Urinary bladder (tissue), 4 donors: ENCODE measurements at places on chromosomes 7 and 10.

DNA sequence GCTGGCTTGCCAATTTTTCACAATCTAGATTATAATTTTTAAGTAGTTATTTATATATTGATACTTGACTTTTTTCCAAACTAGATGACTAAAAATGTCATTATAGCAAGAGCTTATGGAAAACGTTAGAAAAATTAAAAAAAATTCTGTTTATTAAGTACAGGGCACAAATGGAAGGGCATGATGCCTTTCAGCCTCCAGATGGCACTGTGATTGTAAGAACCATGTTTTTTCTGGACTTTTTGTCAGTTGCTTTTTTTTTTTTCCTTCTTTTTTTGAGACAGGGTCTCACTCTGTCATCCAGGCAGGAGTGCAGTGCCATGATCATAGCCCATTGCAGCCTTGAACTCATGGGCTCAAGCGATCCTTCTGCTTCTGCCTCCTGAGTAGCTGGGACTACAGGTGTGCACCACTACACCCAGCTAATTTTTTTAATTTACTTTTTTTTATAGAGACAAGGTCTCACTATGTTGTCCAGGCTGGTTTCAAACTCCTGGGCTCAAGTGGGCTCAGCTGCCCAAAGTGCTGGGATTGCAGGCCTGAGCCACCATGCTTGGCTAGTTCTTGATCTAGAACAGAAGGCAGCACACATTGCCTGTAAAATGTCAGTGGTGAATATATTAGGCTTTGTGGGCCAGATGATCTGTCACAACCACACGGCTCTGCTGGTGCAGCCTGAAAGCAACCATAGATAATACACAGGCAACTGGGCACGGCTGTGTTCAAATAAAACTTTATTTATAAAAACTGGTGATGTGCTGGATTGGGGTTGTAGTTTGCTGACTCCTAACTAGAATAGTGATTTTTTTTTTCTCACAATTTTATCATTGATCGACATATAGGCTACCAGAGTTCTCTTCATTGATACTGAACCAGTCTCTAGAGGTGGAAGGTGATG, 27.4 kb downstream of the UCMA start:
- no peak for DNase-seq

- no peak for DNase-seq
Observed at GRCh38 chr7:29853789-29854188, 47.5 kb downstream of the WIPF3 start.

GRCh38 chr10:117619223-117619622, 76.7 kb downstream of the EMX2 start:
- DNase-seq: no peak

DNA sequence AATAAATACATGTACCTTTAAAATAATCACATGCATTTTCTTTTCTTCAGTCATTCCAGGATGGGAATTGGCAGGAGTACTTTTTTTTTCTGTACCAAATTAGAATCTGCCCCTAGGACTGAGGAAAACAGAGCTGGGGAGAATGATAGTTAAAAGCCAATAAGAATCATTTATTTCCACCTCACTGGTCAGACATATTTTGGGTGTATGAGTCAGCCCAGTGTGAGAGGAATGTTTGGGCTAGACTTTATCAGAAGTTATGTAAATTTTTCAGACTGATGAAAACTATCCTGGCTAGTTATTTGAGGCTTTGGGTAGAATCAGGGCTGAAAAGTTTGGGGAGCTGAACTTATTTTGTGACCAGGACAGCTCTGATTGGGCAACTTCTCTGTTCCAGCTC, 303.1 kb upstream of the NPSR1 start:
- no peak for DNase-seq

DNA sequence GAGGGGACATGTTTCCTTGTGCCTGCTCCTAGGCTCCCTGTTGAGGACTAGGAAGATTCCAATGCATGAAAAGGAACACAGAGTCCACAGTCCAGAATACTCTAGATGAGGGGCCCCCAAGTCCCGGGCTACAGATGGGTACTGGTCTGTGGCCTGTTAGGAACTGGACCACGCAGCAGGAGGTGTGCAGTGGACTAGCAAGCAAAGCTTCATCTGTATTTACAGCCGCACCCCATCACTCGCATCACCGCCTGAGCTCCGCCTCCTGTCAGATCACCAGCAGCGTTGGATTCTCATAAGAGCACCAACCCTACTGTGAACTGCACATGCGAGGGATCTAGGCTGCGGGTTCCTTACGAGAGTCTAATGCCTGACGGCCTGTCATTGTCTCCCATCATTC, 233.0 kb upstream of the MKLN1 start:
- no peak for DNase-seq

- DNase-seq: no peak
Observed at GRCh38 chr7:101625031-101625791, 3.9 kb downstream of the MYL10 start.

DNA sequence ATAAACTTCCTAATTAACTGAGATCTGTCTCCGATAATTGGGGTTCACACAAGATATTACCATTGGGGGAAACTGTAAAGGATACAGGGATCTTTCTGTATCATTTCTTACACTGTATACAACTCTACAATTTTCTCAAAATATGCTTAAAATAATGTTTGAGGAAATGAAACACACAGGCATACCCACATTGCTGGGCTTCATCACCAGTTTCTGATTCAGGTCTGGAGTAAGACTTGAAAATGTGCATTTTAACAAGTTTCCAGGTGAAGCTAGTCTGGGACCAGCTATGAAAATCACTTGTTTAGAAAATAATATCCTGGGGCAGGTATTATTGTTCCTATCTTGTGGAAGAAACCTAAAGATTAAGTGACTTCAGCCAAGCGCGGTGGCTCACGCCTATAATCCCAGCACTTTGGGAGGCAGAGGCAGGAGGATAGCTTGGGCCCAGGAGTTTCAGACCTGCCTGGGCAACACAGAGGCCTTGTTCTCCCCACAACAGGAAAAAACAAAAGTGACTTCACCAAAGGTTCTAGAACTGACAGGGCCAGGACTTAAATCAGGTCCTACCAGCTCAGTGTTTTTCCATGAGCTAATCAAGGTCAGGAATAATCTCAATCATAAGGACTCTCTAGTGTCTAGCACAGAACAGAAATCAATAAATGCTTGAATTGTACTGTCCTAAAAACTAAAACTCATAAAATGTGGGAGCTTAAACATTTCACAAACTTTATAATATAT, 12.6 kb downstream of the TOMM7 start:
- DNase-seq: no peak

- DNase-seq: no peak
Observed at GRCh38 chr10:62463364-62463763, 89.2 kb downstream of the ZNF365 start.

DNA sequence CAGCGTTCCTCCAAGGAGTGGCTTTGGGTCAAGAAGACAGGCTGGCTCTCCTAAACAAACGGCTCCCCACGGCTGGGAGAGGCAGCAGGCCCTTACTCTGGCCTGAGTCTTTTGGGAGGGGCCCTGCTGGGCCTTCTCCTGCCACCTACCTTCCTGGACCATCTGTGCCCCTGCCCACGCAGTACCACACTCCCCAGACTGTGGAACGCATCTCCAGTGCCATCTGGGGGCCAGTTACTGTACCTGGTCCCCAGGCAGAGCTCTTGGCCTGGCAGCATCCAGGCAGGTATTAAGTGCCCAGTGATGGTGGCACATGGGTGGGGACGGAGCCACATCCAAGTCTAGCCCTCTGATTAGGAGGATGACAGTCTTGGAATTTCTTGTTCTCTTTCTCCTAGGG, 14.4 kb downstream of the ALKBH4 start:
- DNase-seq: no peak

GRCh38 chr10:49457686-49458085, 61.8 kb upstream of the DRGX start:
- DNase-seq: no peak

GRCh38 chr7:101377189-101377736, 14.6 kb downstream of the COL26A1 start:
- DNase-seq: no peak

DNA sequence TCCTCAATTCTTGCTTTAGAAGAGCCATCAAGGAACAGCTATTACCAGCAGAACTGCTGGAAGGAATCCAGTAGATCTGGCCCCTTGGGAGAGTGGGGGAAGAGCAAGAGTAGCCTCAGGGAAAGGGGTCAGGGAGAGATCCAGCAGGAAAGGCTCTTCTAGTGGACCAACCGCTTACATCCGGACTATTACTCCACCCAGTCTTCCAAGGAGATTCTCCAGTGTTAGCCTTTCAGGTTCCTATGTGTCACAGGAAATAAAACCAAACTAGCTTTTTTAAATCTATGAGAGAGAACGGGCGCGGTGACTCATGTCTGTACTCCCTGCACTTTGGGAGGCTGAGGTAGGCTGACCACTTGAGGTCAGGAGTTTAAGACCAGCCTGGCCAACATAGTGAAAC, 34.3 kb downstream of the TET1 start:
- DNase-seq: no peak

- DNase-seq: no peak
Observed at GRCh38 chr7:144397086-144397485, 6.4 kb downstream of the NOBOX start.

- DNase-seq: peak; percentile 14
Observed at GRCh38 chr10:131312478-131312836, 936 bp upstream of the TCERG1L start.

- no peak for DNase-seq
Observed at GRCh38 chr7:85464042-85464651, 277.3 kb upstream of the SEMA3D start.

DNA sequence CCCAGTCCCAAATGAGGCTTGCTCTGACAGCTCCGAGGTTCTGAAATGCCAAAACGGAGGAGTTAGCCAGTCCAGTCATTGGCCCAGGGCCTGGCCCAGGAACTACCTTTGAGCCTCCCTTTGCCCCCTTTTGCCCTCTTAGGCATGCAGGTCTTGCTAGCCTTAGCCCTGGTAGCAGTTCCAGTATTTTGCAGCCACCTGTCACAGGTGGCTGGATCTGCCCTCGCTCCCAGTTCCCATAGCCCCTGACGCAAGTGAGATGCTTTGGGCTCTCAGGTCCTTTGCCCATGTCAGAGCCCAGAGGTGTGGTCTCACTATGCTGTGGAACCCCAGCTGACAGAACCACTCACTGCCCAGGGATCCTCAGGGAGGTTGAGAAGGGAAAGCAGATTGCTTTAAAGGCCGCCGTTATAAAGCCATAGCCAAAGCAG, 42.0 kb downstream of the GPRIN2 start:
- no peak for DNase-seq

- no peak for DNase-seq
Observed at GRCh38 chr7:42090056-42090455, 147.0 kb downstream of the GLI3 start.

GRCh38 chr10:80468806-80469421, 14.8 kb downstream of the TSPAN14 start:
- DNase-seq: no peak

- no peak for DNase-seq
Observed at GRCh38 chr7:2651336-2651735, 19.6 kb downstream of the TTYH3 start.

DNA sequence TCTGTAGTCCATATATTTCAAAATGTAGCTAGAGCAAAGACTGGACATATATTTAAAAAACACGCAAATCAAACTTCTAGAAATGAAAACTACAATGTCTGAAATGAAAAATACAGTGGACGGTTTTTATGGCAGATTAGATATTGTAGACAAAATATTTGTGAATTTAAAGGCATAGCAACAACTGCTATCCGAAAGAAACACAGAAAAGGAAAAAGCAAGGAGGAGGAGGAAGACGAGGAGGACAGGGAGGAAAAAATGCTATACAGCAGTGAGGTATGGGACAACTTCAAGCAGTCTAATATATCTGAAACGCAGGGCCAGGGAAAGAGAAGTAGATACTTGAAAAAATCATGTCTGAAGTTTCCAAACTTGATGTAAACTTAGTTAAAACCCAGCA, 13.3 kb downstream of the WASL start:
- no peak for DNase-seq

DNA sequence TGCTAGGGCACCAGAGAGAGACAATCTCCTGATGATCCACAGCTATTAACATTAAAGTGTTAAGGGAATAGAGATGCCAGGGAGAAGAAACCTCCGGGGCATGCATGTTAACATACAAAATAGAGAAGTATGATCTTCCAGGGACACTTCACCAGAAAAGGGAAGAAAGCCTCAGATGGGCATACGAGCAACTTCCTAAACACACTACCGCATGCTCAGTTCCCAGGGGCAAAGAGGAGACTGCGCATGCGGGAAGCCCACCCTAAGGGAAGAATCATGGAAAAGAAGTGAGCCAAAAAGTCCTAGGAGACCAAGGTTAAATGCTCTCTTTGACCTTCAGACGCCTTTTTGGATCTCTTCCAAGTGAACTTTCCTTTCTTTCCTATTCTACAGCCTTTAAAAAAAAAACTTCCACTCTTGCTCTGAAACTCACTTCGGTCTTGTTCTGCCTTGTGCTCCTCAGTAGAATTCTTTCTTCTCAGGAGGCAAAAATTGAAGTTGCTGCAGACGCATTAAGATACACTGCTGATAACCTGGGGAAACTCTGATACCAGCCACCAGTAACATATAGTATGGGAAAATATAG, 1211.3 kb downstream of the REEP3 start:
- no peak for DNase-seq

DNA sequence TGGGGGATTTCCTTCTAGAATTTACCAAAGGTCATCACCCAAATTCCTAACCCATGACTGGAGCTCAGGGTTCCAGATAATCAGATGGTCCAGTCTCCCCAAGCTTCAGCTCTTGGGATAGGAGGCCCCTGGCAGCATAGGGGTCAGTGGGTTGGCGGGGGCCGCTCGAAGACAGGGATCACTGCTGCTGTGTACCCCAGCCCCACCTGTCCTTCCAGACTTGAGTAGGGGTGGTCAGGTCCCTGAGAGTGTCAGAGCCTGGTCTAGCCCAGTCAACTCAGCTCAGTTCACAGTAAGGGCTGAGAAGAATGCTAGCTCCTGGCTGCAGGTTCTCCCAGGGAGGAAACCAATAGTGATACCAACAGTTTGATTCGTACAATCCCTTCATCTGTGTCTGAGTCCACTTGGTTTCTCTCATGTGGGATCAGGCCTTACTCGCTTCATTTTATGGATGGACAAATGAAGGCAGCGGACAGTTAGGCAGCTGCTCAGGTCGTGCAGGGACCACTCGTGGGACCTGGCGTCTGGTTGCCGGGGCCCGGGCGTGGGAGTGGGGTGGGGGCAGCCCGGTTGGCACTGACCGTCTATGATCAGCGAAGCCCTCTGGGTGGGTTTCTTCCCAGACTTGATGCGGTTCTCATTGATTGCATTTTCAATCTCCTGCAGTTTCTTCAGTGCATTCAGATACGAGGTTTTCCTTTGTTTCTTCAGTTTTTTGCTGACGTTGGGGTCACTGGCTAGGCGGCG, 78.9 kb downstream of the PRPF18 start:
- DNase-seq: no peak

- no peak for DNase-seq
Observed at GRCh38 chr7:379456-380138, 89.6 kb downstream of the FOXL3 start.

GRCh38 chr10:114397651-114398145, 6.6 kb downstream of the AFAP1L2 start:
- DNase-seq: no peak
